Stimulated activated CD8-positive, alpha-beta memory T cell treated with anti-CD3 and anti-CD28 coated beads, Interleukin-4, amount 100 ng/mL, for 4 hours (primary cell): ENCODE measurements at places on chromosomes 4 and X.

DNA sequence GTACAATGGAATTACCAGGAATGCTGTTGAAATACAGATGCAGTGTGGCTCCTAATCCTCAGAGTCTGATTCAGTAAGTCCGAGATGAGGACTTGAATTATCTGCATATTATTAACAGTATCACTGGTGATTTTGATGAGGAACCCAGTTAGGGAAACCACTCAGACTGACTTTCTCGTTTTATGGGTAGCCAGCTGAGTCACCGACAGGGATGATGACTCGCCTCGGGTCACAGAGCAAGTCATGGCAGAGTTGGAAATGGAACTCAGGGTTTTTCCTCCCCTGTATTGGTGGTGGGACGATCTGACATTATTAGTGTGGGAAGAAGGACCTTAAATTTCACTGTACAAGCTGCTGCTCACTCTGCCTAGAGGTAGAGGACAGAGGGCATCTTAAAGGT, 51.3 kb downstream of the RTL9 start:
- no peak for DNase-seq

DNA sequence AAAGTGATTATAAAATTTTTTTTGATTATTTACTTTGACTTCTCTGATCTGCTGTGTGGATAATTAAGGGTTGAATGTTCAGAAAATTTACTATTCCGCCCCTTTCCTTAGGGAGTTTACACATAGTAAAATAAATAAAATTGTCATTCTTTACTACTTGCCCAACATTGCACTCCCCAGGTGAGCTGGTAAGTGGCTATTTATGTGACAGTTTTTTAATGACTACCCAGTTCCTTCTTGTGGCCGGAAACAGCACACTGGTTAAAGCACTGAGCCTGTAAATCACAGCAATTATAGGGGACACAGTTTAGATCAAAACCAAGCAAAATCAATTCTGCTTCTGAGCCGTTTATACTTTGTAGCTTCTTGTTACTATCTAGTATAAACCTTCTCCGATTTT, 158.1 kb downstream of the FHIP1A start:
- DNase-seq = no peak

GRCh38 chrX:128664211-128664610, 612.0 kb upstream of the ACTRT1 start:
- no peak for DNase-seq

DNA sequence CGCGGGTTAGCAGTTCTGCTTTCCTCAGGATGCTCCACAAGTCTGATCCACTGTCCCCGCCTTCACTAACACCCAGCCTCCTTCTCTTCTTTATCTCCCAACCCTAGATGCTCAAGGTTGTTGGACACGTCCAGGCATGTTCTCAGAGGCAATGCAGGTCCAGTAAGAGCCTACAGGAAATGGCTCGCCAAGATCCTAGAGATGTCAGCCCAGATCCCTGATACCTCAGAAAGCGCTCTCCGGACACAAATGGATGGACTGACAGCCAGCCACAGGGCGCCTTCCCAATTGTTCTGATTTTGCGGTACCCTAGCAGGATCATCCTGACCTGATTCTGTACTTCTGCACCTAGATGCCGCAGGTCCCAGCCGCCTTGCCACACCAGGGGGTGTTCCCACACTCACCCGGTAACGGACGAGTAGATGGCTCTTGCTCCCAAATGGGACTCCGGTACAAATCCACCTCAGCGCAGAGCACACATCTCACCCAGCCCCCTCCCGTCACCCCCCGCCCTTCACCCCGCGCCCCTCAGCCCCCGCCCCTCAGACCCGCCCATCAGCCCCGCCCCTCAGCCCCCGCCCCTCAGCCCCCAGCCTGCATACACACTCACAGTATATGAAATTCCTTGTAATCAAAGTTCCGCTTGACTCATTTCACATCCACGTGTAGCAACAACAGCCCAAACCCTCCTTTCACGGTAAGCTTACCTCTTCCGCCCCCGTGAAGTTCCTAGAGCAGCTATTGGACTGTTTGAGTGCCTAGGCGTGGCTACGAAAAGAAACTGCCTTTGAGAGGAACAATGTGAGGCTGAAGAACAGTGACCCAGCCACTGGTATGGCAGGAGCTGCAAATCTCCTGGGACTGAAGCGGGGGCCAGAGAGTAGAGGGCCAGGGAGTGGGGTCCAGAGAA, at the start of gene EDA2R:
TSS of gene EDA2R (minus strand) at position 488 of the 910 bp plus-strand sequence. CDS start 23,058 bp downstream, outside the sequence.
- no peak for DNase-seq

DNA sequence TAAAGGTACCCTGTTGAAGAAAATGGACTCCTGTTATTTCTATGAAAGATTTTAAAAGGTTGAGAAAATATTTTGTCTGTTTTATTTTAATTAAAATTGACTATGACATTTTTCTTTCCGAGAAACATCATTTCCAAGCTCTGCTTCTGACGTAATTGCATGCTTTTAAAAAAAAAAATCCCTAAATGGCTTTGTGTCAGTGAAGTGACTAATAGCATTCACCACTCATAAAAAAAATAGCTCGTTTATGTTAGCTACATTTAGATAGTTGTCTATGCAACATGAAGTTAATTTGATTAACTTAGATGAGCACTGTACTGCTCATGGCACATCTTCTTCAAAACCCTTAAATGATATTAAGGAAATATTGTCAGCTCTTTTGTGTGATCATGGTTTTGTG, 105.1 kb upstream of the KLHL13 start:
- DNase-seq = no peak

DNA sequence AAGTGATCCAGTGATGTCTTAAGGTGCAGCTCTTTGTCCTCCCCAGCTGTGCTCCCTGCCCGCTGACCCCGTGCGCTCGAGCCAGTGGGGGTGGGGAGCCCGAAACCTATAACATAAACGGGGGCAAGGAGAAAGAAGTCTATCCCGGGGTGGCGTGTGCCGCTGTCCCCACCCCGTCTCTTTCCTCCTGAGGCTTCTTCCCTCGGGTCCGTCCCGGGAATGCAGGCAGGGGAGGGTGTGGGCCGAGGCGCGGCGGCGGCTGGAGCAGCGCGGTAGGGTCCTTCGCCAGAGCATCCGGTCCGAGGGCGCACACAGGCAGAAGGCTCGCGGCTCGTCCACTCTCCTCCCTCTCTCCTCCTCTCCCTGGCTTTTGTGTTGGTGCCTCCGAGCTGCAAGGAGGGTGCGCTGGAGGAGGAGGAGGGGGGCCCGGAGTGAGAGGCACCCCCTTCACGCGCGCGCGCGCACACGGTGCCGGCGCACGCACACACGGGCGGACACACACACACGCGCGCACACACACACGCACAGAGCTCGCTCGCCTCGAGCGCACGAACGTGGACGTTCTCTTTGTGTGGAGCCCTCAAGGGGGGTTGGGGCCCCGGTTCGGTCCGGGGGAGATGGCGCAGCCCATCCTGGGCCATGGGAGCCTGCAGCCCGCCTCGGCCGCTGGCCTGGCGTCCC, at the start of gene RAB33A:
TSS of gene RAB33A (plus strand) at position 517 of the 681 bp plus-strand sequence. CDS start at position 618, 101 bp downstream.
- no peak for DNase-seq

DNA sequence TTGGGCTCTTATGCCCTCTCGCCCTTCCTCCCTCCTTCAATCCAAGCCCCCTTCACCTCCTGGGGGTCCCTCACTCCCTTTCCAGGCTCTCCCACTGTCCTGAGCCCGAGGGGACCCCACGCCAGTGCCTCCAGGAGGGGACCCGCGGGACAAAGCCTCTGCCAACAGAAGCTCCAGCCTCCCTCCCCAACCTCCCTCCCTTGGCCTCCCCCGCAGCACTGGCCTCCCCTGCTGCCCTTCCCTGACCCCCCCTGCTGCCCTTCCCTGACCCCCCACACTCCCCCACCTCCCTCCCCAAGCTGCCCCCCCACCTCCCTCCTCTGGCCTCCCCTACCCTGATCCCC, 71.0 kb upstream of the MXD4 start:
- no peak for DNase-seq
